ENCODE measurements at places on chromosomes 1 and 21. TPM values are rescaled to one million over a fixed set of nuclear protein-coding genes. Genes with fewer than 3 reads are reported as not detected.

DNA sequence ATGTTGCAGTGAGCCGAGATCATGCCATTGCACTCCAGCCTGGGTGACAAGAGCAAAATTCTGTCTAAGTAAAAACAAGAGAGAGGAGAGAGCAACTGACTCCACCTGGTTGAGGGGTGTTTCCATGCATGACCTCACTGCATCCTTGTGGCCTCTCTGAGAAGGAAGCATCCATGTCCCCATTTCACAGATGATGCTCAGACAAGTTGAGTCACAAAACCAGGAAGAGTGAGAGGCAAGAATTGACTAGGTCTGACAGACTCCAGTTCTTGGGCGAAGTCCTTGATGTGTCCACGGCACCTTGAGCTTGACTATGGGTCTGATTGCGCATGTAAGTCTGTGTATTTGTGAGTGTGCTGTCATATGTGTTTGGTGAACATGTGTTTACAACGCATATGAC is 105.8 kb downstream of the LACTBL1 start:
- H3K36me3 ChIP-seq = no peaks in the 10 kb centered on the region
- H3K27ac ChIP-seq = no peak overlapping the region
- no peak overlapping the region for H3K4me3 ChIP-seq
- DNase-seq = no peak

GRCh38 chr1:203765029-203765837 is at the start of gene LAX1:
Gene LAX1 (plus strand): TSS chr1:203765183. CDS start chr1:203765566, 383 bp downstream.
- DNase-seq = peak; percentile 67
- H3K27me3 ChIP-seq = no peaks in the 10 kb centered on the region
- peaks cover 39% of the 10 kb centered on the region for H3K4me1 ChIP-seq
- H3K4me3 ChIP-seq = peak within 1 kb of the TSS; percentile 94

DNA sequence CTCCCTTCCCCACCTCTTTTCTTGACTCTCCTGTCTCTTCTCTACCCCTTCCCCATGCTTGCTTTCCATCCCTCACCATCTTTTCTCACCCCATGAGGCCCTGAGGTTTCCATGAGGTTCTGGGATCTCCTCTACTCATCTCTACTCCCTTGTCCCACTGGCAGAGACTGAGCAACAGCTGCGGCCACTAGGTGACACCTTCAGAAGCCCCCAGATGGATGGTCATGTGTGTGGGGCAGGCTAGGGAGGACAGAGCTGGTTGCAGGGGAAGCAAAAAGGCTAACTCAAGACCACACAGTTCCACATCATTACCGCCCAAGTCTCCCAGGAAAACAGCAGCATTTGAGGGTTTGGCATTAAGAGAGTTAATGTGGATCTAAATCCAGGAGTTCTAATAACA is 45.0 kb downstream of the LRRN2 start:
- H3K36me3 ChIP-seq = no peaks in the 10 kb centered on the region
- H3K4me1 ChIP-seq = no peaks in the 10 kb centered on the region
- H3K27me3 ChIP-seq = no peaks in the 10 kb centered on the region
- H3K27ac ChIP-seq = no peak overlapping the region

DNA sequence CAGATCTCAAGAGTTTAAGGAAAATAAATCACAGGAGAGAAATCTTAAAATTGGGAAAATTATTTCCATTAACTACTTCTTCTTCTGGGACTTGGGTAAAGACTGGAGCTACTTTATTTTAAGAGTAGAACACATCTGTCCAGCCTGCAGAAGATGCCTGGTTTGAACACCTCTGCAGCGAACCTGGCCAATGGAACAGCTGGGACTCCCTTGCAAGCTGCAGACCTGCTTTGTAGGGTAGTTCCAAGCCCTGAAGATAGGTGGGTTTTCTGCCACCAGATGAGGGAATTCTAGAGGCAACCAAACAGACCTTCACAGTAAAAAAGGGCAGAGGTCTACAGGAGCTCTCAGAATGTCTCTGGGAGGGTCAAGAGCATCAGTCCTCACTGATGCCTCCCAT is 86.5 kb upstream of the CACNA1E start:
- H3K4me1 ChIP-seq = peaks cover 56% of the 10 kb centered on the region
- no peak for DNase-seq
- H3K27me3 ChIP-seq = no peaks in the 10 kb centered on the region
- H3K4me3 ChIP-seq = no peak overlapping the region
- H3K27ac ChIP-seq = no peak overlapping the region

DNA sequence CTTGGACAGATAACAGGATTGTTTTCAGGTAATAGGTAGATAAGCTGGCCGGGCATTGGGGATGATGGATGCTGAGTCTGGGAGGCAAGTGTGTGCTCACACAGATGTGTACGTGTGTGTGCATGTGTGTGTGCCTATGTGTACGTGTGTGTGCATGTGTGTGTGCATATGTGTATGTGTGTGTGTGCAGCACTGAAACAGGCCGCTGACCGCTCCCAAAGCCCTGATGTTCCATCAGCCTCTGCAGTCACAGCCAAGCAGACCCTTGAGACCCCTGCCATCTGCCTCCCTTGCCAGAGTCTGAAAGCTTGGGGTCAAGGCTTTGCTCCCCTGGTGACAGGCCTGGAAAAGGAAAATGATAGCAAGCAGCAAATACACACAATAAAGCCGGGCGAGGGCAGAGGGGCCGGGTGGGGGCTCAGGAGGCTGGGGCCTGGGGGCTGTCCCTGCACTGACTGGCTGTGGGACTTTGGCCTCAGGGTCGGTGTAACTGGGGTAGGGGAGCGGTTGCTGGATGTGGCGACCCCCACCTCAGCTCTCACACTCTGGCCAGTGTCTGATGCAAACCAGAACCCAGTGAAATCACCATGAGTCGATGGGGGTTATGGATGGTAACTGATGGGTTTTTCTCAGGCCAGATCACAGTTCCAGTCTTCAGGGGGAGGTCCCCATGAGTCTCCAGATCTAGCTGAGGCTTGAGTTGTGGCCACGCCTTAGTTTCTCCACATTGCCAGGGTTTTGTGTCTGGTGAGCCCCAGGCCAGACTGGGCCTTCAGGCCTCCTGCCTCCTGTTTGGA is 9.2 kb upstream of the TNFRSF8 start:
- H3K4me1 ChIP-seq = peaks cover 24% of the 10 kb centered on the region
- H3K36me3 ChIP-seq = no peaks in the 10 kb centered on the region
- H3K27ac ChIP-seq = no peak overlapping the region
- DNase-seq = no peak
- H3K27me3 ChIP-seq = peaks cover 4% of the 10 kb centered on the region

DNA sequence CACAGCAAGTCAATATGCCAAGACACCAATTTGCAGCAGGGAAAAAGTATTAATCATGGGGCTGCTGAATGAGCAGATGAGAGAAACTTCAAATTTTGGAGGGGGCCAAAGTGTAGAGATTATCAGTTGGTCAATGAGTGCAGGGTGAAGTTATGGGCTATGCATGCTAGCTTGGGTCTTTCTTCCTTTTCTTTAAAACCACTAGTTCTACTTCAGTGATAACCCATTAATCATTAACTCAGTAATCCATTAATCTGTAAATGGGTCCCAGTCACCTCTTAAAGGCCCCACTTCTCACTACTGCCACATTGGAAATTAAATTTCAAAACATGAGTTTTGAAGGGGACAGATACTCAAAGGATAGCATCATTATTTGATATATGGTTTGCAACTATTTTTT is 688.6 kb upstream of the ADGRL4 start:
- H3K27ac ChIP-seq = no peak overlapping the region
- no peaks in the 10 kb centered on the region for H3K4me1 ChIP-seq
- no peaks in the 10 kb centered on the region for H3K27me3 ChIP-seq
- no peak overlapping the region for H3K4me3 ChIP-seq

DNA sequence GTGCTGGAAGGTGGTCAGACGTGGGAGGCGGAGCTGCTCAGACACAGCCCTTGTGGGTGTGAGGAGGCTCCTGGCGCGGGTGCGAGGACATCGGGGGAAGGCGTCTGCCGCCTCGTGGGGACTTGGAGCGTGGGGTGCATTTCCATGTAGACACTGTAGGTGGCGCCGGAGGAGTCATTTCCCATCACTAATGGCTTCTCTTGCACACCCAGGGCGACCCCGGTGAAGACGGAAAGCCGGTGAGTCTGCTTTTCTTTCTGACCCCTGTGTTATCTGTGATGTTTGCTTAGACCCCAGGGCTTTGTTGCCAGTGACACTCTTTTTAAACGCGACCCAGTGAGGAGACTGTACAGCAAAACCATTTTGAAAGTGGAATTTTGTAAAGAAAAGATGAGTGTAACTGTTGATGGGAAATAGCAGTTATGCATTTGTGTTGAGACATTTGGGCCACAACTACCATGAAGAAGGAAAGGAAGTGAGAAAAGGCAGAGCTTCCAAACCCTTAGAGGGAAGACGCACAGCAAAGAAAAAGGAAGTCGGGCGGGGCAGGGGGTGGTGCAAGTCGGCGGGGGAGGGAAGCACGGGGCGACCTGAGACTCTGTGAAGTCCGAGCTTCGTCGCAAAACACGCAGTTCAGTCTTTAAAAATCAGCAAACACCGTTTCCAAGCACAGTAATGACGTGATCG is 64.0 kb downstream of the SLC19A1 start:
- DNase-seq = peak; percentile 80
- H3K36me3 ChIP-seq = no peaks in the 10 kb centered on the region
- no peaks in the 10 kb centered on the region for H3K27me3 ChIP-seq

DNA sequence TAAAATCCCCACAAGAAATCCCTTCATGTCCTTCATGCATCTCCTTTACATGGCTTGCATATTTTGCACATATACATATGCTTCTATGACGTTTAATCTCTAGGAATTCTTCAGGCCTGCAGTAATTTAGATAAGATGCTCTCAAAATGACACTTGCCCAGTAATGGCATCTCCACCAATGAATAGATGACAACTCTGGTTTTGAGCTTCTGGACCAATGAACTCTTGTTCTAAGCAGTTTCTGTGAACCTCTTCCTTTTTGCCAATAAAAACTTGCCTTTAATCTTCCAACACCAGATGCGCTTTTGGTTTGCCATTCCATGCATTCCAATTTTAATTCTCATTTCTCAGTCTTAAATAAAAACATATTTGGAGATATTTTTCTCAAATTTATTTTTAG is 189.8 kb upstream of the OLFM3 start:
- H3K27ac ChIP-seq = no peak overlapping the region
- no peaks in the 10 kb centered on the region for H3K36me3 ChIP-seq
- H3K27me3 ChIP-seq = no peaks in the 10 kb centered on the region
- no peaks in the 10 kb centered on the region for H3K4me1 ChIP-seq
- no peak overlapping the region for H3K4me3 ChIP-seq

- H3K27ac ChIP-seq = no peak overlapping the region
- no peaks in the 10 kb centered on the region for H3K27me3 ChIP-seq
- no peak overlapping the region for H3K4me3 ChIP-seq
Measured at GRCh38 chr1:2810899-2811532, 9.5 kb upstream of the TTC34 start.

GRCh38 chr1:25572708-25573590 is 29.5 kb downstream of the LDLRAP1 start:
- H3K4me3 ChIP-seq = no peak overlapping the region
- no peak overlapping the region for H3K27ac ChIP-seq
- H3K36me3 ChIP-seq = no peaks in the 10 kb centered on the region
- DNase-seq = peak; percentile 64
- no peaks in the 10 kb centered on the region for H3K27me3 ChIP-seq
- peaks cover 18% of the 10 kb centered on the region for H3K4me1 ChIP-seq

DNA sequence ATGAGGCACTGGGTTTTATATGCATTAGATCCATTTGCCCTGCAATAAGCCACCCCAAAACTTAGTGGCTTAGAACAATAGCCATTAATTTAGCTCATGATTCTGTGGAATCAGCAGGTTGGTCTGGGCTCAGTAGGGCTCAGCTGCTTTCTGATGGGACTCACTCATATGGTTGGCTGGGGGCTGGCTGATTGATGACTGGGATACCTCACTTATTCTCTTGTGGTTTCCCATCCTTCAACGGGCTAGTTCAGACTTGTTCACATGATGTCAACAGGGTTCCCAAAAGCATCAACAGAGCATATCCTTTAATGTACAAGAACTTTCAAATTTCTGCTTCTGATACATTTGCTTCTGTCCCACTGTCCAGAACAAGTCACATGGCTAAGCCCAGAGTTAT is 43.2 kb downstream of the DNM3 start:
- H3K4me3 ChIP-seq = no peak overlapping the region
- peaks cover 7% of the 10 kb centered on the region for H3K4me1 ChIP-seq
- DNase-seq = no peak
- H3K36me3 ChIP-seq = peaks cover 2% of the 10 kb centered on the region
- no peak overlapping the region for H3K27ac ChIP-seq

ATAD3C gene
- total RNA-seq = 1.7 TPM

AGT gene
- not detected for total RNA-seq

ACTL8 gene
- not detected for total RNA-seq
